ENCODE measurements at places on chromosomes 4 and X.

- DNase-seq, result no peak
These were observed 364.9 kb downstream of the ZNF674 start for GRCh38 chrX:46180258-46180687.

- no peak for DNase-seq
These were observed 63.5 kb downstream of the ENOPH1 start for GRCh38 chr4:82493721-82494425.

- DNase-seq, result no peak
These were observed 5.2 kb upstream of the EFNB1 start for GRCh38 chrX:68823413-68824151.

- no peak for DNase-seq
These were observed 2504.3 kb downstream of the ARAP2 start for GRCh38 chr4:33739884-33740632.

DNA sequence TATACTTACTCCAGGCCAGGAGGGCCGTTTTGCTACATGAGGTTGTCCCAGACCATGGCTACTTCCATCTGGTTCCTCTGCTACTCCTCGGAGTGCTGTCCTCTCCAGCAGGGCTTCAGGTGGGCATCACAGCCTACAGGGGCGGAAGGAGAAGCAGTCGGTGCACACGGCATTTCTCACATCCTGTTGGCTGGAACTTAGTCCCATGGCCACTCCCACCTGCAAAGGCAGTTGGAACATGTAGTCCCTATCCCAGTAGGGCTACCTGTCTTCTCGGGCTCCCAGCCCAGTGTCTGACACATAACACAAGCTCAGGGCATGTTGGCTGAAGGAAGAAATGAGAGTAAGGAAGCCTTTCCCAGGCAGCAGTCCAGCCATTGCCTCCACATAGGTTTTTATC lies 7.7 kb upstream of the STK32B start:
- no peak for DNase-seq

DNA sequence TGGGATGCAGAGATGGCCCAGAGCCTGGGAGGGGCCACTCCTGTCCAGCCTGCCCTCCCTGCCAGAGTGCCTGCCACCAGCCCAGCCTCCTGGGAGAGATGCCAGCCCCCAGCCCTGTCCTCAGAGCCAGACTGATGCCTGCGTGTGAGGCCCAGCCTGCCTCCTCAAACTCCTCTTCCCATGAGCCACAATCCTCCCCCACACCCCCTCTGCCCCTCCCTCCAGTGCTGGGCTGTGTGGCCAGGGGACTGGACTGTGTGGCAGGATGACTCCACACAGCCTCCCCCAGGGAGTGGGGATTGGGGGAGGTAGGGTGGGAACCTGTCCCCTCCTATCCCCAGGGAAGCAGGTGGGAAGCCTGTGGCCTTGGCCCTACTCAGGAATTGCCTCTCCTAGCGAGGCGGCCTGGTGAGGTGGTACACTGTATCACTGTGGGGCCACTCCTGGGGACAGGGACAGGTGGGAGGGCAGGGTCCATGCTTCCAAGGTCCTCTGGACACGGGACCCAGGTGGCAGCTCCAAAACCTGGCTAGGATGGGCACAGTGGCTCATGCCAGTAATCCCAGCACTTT lies 4.3 kb upstream of the SH3BP2 start:
- no peak for DNase-seq

Measured in stimulated activated CD8-positive, alpha-beta memory T cell treated with anti-CD3 and anti-CD28 coated beads, Interleukin-4, amount 100 ng/mL, for 4 hours (primary cell).